ENCODE measurements at places on chromosomes 2 and 18.

GRCh38 chr2:196725882-196726281, 73.6 kb downstream of the GTF3C3 start:
- DNase-seq = no peak

GRCh38 chr18:32280911-32281310, 91.1 kb downstream of the MEP1B start:
- DNase-seq = no peak

DNA sequence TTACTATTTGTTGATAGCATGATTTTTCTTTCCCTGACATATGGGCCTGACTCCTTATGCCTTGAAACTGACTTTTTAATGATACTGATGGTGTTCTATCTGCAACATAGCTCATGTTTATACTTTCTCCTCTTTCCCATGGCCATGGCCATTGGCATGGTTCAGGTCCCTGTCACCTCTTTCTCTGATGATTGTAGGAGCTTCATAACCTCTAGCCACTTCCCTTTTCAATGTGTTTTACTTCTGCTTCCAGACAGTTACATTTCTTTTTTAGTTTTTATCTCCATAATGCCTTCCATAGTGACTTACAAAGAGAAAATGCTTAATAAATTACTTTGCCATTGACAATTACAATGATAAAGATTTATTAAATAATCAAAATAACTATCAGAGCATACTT, 177.9 kb upstream of the SETBP1 start:
- no peak for DNase-seq

DNA sequence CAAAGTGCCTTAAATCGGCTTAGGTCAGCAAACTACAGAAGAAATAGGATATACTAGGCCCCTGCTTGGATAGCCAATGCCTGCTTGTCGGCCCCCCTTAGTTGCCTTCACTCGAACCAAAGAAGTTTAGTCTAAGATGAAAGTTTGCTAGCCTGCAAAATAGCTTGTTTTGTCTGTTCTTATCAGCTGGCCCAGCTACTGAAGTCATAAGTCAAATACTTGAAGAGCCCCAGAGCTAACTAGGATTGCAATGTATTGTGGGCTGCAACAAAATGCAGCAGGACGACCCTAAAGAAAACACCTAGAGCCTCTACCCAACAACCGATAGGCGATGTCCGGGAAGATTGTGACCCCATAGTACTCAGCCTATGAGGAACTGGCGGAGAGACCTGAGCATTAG, 183.5 kb upstream of the HS6ST1 start:
- no peak for DNase-seq

- no peak for DNase-seq
Observed at GRCh38 chr2:127217470-127218325, 2.4 kb downstream of the CYP27C1 start.

- no peak for DNase-seq
Observed at GRCh38 chr2:105376010-105376409, 22.8 kb downstream of the FHL2 start.

GRCh38 chr2:133835821-133836619, 267.8 kb upstream of the NCKAP5 start:
- no peak for DNase-seq

GRCh38 chr18:50581517-50581916, 21.6 kb downstream of the MAPK4 start:
- no peak for DNase-seq

GRCh38 chr18:43680096-43680495, 402.8 kb upstream of the SYT4 start:
- DNase-seq = no peak

DNA sequence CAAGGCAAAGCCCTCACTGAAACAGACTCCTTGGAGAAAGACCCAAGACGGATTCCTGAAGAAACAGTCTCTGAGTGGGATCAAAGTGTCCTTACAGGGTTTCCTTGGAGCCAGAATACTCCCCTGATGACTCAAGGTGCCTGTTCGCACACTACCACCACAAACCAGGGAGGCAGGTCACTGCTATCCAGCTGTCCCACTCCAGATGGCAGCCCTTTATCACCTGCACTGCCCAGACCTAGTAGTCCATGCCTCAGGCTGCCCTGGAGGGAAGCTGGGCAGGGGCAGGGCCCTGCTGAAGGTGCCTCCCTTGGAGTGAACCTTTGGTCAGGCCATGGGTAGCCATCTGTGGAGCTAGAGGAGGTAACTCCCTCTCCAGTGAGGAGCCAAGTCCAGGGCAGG, 34.1 kb downstream of the TRABD2A start:
- DNase-seq = no peak

- DNase-seq = no peak
Observed at GRCh38 chr2:57218206-57218605, 828.4 kb upstream of the VRK2 start.

DNA sequence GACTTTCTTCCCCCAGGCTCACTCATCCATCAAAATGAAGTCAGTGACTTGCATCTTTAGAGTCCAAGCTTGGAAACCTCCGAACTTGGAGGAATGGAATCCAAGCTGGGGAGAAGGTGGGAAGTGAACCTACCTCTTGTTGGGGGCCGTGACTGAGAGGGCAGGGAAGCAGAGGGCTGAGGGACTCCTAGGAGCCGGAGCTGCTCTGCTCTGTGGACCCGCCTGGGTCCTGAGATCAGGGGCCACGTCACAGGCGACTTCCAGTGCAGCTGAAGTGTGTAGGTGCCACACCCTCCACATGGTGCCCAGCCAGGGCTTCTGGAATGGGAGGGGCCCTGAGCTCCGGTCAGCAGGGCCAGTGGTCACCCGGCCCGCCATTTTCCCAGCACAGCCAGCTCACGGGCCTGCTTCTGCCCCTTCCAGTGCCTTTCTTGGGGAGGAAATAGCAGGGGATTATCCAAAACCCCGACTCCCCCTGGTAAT, 63.4 kb upstream of the OTOS start:
- no peak for DNase-seq

- no peak for DNase-seq
Observed at GRCh38 chr2:185695711-185696235, 42.8 kb upstream of the FSIP2 start.

All from cortex of kidney (tissue), 1 donor.